ENCODE measurements at places on chromosomes 7 and 10. TPM values are rescaled to one million over a fixed set of nuclear protein-coding genes. Genes with fewer than 3 reads are reported as not detected.

The TMEM229A gene
- not detected for total RNA-seq

The BTBD16 gene
- total RNA-seq: not detected

The DIP2C gene
- 1.9 TPM for total RNA-seq

The ANKRD1 gene
- not detected for total RNA-seq

The TLL2 gene
- total RNA-seq: not detected

The ZNF479 gene
- not detected for total RNA-seq

The ADAM12 gene
- 8.4 TPM for total RNA-seq

The CTBP2 gene
- 0.74 TPM for total RNA-seq

The OPALIN gene
- not detected for total RNA-seq

The UNCX gene
- total RNA-seq: not detected

The ERVW-1 gene
- not detected for total RNA-seq

The NPSR1 gene
- not detected for total RNA-seq

The STEAP2 gene
- total RNA-seq: 0.24 TPM

The TFEC gene
- total RNA-seq: 0.22 TPM

The PHKG1 gene
- total RNA-seq: 3.0 TPM

The COBL gene
- not detected for total RNA-seq

The PRTFDC1 gene
- total RNA-seq: 0.58 TPM

The DCLRE1C gene
- 16.5 TPM for total RNA-seq

The MSANTD7 gene
- total RNA-seq: 15.7 TPM

The VIPR2 gene
- 1.2 TPM for total RNA-seq

The CNNM1 gene
- total RNA-seq: 0.61 TPM

The TEX36 gene
- total RNA-seq: not detected

The FOXI2 gene
- total RNA-seq: not detected

The STRIP2 gene
- 78.4 TPM for total RNA-seq

The PRKG1 gene
- total RNA-seq: not detected

The ITPRID1 gene
- total RNA-seq: not detected

The SEC31B gene
- 127 TPM for total RNA-seq

The EGR2 gene
- 94.4 TPM for total RNA-seq

The WASHC2C gene
- total RNA-seq: 33.8 TPM

The SLC13A1 gene
- not detected for total RNA-seq

The AKR1D1 gene
- not detected for total RNA-seq

The ZCWPW1 gene
- 3.8 TPM for total RNA-seq

The ELMO1 gene
- total RNA-seq: 106 TPM

The SLC39A12 gene
- not detected for total RNA-seq

The MBL2 gene
- total RNA-seq: not detected

The RARRES2 gene
- not detected for total RNA-seq

The CYP2E1 gene
- 5.4 TPM for total RNA-seq

The CABCOCO1 gene
- not detected for total RNA-seq

The SLC26A4 gene
- total RNA-seq: 27.5 TPM

Measured in activated T-helper 17 cell treated with anti-CD3 and anti-CD28 coated beads, Interleukin-2, amount 50 U/mL, for 72 hours (primary cell).